ENCODE measurements at places on chromosomes 4 and X. TPM values are rescaled to one million over a fixed set of nuclear protein-coding genes. Genes with fewer than 3 reads are reported as not detected.

HPGDS gene
- polyA plus RNA-seq = 2.2 TPM

GASK1B gene
- polyA plus RNA-seq = 8.1 TPM

DOK7 gene
- not detected for polyA plus RNA-seq

UGT2B15 gene
- polyA plus RNA-seq = not detected

TEX11 gene
- not detected for polyA plus RNA-seq
